ENCODE measurements at places on chromosomes 4 and X.

- no peak for DNase-seq
Measured at GRCh38 chr4:8736090-8736825, 135.4 kb downstream of the HMX1 start.

GRCh38 chr4:139971111-139971510, 182.9 kb downstream of the MAML3 start:
- no peak for DNase-seq

DNA sequence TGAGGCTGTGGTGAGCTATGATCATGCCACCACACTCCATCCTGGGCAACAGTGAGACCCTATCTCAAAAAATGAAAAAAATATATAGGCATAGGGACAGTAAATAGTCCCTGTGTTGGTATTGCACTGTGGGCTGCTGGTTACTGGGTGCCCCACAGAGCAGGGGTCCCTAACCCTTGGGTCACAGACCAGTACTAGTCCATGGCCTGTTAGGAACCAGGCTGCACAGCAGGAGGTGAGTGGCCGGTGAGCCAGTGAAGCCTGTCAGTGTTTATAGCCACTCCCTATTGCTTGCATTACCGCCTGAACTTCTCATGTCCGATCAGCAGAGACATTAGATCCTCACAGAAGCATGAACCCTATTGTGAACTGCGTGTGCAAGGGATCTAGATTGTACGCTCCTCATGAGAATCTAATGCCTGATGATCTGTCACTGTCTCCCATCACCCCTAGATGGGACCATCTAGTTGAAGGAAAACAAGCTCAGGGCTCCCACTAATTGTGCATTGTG, 106.5 kb downstream of the TNIP2 start:
- no peak for DNase-seq

DNA sequence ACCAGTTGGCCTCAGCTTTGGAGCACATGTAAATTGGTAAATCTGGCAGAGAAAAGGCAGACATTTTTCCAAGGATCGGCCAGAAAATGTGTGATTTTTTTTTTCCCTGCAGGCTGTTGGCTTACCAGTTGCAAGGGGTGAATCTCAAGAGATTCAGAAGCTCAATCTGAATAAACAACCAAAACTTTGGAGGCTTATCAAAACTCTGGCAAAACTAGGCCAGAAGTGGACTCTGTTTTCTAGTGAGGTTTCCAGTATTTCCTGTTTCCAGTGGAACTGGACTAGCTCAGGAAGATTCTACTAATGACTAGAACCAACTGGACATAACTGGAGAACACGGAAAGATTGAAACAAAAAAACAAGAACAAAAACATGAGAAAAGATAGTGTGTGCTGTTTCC, 191.3 kb downstream of the SMIM20 start:
- no peak for DNase-seq

DNA sequence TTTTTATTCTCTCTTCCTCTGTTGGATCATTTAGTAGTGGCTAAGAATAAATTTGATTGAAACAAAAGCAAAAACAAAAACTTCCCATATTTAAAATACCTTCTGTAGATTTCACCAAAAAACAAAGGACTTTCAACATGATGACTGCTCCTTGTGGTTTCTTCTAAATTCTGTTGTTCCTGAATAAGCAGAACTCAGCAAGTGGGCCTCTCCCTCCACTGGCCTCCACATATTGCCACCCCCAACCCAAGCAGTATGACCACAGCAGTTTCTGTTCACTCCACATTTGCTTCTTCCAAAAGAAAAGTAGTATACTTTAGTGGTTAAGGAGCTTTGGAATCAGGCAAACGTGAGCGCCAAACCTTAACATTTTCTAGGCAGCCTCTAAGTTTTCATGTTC, 114.7 kb downstream of the COX18 start:
- DNase-seq = no peak

DNA sequence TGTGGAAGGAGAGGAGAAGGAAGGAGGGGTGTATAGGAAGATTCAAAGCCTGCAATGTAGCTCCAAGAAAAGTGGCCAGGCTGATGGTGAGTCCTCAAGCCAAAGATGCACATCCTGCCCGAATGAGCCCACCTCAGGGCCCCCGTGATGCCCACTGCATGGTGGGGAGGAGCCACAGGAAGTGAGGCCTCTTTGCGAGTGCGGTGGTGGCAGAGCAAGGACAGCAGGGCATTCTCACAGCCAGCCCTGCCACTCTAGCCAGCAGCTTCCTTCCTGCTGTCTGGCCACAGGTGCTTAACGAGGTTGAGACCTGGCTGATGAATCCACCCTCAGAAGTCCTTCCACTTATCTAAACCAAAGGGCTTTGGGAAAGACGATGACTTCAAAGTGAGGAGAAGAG, 55.8 kb downstream of the BCOR start:
- no peak for DNase-seq

GRCh38 chrX:110301194-110301593, 16.7 kb downstream of the AMMECR1 start:
- DNase-seq = no peak
